ENCODE measurements at places on chromosomes 7 and 10.

DNA sequence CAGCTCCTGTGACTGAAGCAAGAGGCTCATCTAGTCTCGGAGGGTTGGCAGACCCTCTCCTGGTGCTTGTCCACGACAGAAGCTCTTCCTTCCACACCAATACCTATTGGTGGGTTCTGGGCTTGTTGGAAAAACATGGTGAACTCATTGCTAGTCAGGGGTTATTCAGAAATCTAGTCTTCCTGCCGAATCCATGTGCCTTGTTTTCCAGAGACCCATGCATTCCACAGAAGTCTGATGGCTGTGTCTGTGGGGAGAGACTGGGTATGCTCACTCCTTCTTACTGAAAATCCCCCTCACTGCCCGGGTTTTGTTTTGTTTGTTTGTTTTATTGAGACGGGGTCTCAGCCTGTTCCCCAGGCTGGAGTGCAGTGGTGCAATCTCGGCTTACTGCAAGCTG is 138.3 kb downstream of the DNAJB6 start:
- no peak for DNase-seq

GRCh38 chr7:142176901-142177300 is 65.4 kb downstream of the MGAM2 start:
- no peak for DNase-seq

DNA sequence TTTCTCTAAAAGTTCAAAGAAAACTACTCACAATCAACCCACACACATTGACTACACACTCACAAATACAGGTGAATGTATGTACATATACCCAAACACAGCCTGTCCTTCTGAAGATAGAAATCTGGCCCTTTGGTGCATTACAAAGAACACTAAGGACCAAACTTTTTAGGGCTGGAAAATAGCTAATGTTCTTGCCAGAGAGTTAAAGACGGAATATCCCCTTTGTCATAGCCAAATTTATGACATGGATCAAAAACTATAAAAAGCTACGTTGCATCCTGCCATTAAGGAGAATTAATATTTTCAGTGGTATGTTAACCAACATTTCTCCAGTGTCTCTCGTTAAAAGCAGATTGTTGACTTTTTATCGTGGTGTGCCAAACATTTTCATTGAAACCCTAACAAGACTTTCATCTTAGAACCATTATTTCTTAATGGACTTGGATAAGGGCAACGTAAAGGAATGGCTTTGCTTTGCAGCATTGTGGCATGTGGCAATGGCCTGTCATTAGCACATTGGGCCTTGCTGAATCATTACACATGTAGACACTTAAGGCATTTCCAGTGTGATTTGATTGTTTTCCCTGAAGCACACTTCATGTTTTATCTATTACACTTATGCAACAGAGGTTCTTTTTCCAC is 150.9 kb upstream of the MEOX2 start:
- DNase-seq, result no peak

GRCh38 chr7:126370038-126370668 is 882.6 kb downstream of the GRM8 start:
- no peak for DNase-seq

DNA sequence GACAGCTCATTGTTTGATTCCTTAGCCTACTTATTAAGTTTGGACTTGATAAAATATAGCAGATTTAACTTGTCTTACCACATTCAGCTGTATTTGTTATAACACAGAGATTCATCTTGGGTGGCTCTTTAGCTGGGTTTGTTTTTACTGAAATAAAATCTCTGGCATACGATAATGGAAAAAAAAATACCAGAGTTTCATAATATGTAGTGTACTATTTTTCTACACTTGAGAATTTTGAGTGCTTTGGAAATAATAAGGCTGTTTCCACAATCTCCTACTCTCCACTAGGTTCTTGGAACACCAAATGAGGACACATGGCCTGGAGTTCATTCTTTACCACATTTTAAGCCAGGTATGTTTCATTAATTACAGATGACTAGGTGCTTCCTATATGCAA is 218.6 kb upstream of the FZD1 start:
- DNase-seq, result no peak

GRCh38 chr10:96305019-96305418 is 785 bp downstream of the DNTT start:
- DNase-seq, result no peak

DNA sequence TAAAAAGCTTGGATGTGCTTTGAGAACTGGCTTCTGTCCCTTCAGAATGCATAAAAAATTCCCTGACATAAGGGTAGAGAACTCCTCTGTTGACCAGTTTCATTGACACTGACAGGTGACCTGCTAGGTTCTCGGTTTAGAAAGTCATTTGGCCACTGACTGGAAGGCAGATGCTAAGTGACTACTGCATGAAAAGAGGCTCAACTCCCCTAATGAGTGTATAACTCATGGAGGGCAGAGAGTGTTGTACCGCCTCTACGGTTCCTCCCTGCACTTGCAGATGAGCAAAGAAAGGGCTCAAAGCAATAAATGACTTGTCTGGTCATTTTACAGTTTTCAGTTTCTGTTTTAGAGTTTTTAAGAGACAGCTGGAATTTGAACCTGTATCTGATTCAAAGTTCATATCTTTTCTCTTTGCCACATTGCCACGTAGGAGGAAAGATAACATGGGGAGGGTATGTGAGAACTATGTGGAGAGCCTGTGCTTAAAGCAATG is 2.9 kb upstream of the FGL2 start:
- no peak for DNase-seq

DNA sequence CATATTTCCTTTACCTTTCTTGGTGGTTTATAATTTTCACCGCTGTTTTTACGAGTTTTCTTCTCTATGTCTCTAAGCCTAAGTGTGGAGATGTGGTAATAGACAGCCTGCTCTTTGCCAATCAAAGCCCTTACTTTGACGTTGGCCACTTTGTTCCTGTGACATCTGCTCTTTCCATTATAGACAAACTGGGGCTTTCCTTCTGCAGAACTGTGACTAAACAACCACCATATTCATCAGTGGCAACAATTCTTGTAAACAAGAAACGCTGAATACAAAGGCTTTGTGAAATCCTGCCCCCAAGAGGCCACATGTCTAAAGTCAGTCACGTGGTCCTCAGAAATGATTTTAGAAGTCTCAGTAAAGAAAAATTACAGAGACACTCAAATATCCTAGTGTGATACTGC is 59.6 kb upstream of the CAPZA2 start:
- no peak for DNase-seq

DNA sequence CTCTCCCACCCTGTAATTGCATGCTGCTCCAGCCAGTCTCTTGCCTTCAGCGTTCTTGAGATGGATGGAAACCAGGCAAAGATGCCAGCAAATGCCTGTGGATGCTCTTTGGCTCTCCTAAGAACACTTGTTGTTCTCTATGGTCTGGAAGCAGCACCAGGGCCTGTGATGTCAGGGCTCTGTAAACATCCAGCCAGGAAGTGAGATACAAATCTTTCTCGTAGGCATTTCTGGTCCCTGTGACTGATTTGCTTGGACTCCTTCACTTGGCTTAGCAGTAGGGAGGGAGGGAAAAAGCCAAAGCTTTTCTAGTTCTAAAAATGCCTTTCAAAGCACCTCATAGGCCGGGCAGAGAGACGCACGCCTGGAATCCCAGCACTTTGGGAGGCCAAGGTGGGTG is 201.3 kb downstream of the REEP3 start:
- DNase-seq, result no peak
